Panc1 (cell line): ENCODE measurements at places on chromosomes 2 and 18. TPM values are rescaled to one million over a fixed set of nuclear protein-coding genes. Genes with fewer than 3 reads are reported as not detected.

DNA sequence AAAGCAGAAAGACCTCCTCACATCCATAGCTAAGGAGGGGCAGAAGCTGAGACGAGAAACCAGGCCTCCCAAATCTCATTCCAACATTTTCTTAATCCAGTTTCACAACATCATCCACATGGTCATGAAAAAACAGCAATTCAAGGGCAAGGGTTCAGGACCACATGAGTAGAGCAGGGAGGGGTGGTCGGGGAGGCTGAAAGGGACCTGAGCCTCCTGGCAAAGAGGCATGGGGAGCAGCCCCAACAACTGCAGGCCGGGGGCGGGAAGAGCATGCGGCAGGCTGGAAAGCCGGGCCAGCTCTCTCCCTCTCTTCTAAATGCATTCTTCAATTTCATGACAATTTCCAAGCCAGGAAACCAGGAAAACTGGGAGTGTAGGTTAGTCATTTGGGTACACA, 76.7 kb downstream of the DNMT3A start:
- no peaks in the 10 kb centered on the region for H3K36me3 ChIP-seq
- no peak overlapping the region for H3K4me3 ChIP-seq
- no peaks in the 10 kb centered on the region for H3K27me3 ChIP-seq
- peaks cover 8% of the 10 kb centered on the region; the same call in 1 of the 2 replicates for H3K4me1 ChIP-seq

DNA sequence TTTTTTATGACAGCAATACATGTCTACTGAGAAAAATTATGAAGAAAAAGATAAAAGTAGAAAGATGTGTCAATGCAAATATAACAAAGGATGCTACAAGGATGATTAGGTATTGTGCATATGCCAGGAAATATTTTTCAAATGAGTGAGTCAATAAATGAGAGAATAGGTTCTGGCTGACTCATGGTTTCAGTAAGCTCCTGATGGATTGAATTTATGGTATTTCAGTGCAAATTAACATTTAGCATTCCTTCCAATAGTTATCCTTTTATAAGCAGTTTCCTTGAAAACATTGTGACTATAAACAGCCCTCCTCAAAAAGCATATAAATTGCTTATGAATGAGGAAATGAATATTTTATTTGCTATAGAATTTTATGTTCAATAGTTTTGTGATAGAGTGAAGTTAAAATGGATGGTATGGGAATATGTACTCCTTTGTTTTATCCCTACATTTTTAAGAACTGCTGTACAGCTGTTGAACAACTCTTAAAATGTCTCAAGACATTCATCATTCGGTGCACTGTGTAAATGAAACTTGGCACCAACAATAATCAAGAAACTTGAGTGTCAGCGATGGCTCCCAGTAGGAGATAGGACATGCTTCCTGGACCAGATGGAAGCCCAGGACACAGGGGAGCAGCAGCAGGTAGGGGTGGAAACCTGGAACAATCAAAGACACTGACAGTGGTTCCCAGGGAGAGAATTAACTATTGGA, 144.7 kb downstream of the PMAIP1 start:
- no peaks in the 10 kb centered on the region for H3K27me3 ChIP-seq
- H3K36me3 ChIP-seq: no peaks in the 10 kb centered on the region
- H3K27ac ChIP-seq: no peak overlapping the region
- no peak for DNase-seq

DNA sequence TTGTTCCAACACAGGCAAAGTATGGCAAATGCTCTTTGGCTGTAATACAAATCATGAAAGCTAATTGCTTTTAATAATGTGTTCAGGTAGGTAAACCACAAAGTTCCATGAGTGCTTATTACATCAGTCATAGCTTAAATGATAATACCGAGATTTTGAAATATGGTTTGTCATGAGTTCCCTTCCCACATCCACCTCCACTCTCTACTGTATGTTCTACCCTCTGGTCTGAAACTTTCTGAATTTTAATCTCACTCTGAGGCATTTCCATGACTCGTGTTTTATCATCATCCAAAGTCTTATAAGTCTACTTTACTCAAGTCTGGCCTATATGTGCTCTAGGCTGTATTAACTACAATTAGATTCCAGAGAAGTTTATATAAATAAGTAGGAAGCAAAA, 354.8 kb downstream of the AKAIN1 start:
- no peaks in the 10 kb centered on the region for H3K27me3 ChIP-seq
- DNase-seq: no peak
- H3K36me3 ChIP-seq: no peaks in the 10 kb centered on the region
- H3K27ac ChIP-seq: no peak overlapping the region

GRCh38 chr2:54610700-54611099, 112.8 kb upstream of the EML6 start:
- H3K27me3 ChIP-seq: no peaks in the 10 kb centered on the region
- H3K36me3 ChIP-seq: 0 out of 2 replicates have a peak, but pooled peaks cover 3% of the 10 kb centered on the region
- H3K4me1 ChIP-seq: peaks cover 10% of the 10 kb centered on the region
- no peak overlapping the region for H3K4me3 ChIP-seq

- no peak for DNase-seq
- H3K27ac ChIP-seq: peak overlapping the region; percentile 93
- H3K36me3 ChIP-seq: peaks cover 6% of the 10 kb centered on the region
- peaks cover 8% of the 10 kb centered on the region for H3K4me1 ChIP-seq
- H3K27me3 ChIP-seq: no peaks in the 10 kb centered on the region; the same call in 1 of the 2 replicates
These were observed 517 bp downstream of the GCFC2 start for GRCh38 chr2:75710220-75710576.

DNA sequence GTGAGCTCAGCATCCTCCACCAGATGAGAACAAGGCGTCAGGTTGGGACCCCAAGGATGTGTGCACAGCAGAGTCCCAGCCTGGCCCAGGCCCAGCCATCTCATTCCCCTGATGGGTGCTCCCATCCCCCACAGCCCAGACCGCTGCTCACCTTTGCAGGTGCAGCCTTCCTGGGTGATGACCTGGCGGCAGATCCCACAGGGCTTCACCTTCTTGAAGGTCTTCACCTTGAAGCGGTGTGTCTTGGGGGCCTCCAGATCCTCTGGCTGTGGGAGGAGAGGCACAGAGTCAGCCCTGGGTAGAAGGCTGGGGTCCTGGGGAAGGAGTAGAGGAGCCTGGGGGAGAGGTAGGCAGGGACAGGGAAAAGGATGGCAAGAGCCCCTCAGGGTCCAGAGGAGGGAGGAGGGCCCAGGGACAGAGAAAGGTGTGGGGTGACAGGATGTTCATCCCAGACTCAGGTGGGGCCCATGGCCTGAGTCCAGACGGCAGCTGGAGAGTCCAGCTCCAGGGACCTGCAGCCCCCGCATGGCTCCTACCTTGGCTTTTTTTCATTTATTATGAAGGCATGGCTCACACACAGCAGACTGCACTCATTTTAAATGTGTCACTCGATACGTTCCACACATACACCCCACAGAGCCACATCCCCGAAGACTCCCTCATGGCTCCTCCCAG, 11.9 kb downstream of the TNS1 start:
- no peaks in the 10 kb centered on the region for H3K36me3 ChIP-seq
- peaks cover 9% of the 10 kb centered on the region; the same call in 1 of the 2 replicates for H3K27me3 ChIP-seq
- H3K4me1 ChIP-seq: 0 out of 2 replicates have a peak, but pooled peaks cover 3% of the 10 kb centered on the region

PARD6G gene
- 5.2 TPM for total RNA-seq

EMX1 gene
- 0.36 TPM for total RNA-seq

LHCGR gene
- not detected for total RNA-seq

PRKAG3 gene
- not detected for total RNA-seq

MYO7B gene
- total RNA-seq: 0.15 TPM
